ENCODE measurements at places on chromosomes 1 and 21. TPM values are rescaled to one million over a fixed set of nuclear protein-coding genes. Genes with fewer than 3 reads are reported as not detected.

GRCh38 chr1:18948048-18948912 is 8.2 kb downstream of the IFFO2 start:
- no peak for DNase-seq

- DNase-seq = no peak
These were observed 25.0 kb downstream of the SZT2 start for GRCh38 chr1:43414634-43415223.

GRCh38 chr1:14253676-14254075 is 344.8 kb upstream of the KAZN start:
- no peak for DNase-seq

DNA sequence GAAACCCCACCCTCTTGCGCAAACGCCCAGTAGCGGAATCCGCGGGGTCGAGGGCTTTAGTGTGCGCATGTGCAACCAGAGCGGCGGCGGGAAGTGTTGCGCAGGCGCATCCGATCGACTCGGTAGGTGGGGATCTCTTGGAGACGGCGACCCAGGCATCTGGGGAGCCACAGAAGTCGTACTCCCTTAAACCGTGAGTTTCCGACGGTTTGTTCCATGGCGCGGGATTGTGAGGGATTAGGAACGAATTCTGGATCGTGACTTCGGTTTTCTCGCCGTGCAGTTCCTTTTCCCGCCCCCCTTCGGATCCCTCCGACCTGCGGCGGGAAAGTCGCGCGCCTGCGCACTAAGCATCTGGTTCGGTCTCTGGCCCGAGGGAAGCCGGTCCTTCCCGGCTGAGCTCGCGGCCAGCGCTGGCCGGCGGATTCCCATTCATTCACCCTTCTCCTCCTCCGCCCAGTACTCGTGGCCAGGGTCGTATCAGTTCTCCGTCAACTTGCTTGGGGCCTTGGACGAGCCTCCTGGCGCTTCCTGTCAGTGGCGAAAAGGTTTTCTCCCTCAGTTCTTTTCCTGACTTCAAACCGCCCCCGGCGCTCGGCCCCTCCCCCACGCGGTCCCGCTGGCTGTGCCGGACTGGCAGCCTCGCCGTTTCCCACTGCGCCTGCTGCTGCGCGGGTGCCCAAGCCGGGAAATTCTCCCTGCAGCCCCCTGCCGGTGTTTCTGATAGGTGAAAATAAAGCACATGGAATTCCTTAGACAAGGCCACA is at the start of gene CDC7:
Gene CDC7 (plus strand): TSS at position 96 of the 767 bp plus-strand sequence. CDS start 866 bp downstream, outside the sequence.
- peak; percentile 95 for DNase-seq

- no peak for DNase-seq
These were observed 70.6 kb upstream of the NFIA start for GRCh38 chr1:61011561-61012263.

DNA sequence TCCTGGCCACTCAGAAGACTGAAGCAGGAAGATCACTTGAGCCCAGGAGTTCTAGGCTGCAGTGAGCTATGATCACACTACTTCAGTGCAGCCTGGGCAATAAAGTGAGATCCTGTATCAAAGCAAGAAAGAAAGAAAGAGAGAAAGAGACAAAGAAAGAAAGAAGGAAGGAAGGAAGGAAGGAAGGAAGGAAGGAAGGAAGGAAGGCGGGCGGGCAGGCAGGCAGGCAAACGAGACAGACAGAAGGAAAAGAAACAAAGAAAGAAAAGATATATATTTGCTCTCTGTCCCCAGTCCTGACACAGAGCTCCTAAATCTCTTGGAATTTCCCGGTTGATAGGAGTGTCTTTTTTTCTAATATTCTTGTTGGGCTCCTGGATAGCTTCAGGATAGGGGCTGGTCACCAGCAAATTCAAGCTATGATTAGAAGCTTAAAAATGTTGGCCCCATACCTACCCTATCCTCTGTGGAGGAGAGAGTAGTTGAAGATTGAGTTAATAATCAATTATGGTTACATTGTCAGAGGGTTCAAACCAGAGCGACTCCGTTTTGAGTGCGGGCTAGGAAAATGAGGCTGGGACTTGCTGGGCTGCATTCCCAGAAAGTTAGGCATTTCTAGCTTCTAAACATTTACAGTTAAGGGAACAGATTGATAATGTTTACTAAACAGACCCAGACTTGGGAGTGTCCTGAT is 3.3 kb upstream of the MIGA1 start:
- no peak for DNase-seq

- DNase-seq = peak; percentile 9
These were observed 202.7 kb downstream of the PTPRU start for GRCh38 chr1:29438991-29439390.

- no peak for DNase-seq
These were observed 71.4 kb upstream of the PPP2R5A start for GRCh38 chr1:212213784-212214183.

DNA sequence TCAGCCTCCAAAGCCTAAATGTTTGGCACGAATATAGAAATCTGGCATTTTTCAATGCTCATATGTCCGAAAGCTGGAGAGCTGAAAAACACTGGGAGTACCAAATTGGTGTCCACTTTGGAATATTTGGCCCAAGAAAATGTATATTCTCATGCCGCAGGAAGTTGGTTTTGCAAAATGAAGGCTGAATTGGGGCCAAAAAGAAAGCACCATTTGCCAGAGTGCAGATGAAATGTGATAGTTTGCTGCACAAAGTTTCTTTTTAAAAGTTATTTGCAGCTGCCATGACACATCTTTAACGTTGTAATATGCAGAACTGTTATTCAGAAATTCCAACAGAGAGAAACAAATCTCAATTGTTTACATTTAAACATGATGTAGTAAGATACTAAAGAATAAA is 124.2 kb upstream of the LYPLAL1 start:
- no peak for DNase-seq

DNA sequence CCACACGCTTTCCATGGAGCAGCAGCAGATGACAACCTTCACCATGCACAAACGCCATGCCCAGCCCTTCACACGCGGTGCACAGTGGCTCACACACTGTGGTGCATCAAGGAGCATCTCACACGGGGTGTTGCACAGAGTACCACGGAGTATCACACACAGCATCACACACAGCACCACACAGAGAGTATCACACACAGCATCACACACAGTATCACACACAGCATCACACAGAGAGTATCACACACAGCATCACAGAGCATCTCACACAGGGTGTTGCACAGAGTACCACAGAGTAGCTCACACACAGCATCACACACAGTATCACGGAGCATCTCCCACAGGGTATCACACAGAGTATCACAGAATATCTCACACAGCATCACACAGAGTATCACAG is 122.2 kb upstream of the RAB4A start:
- no peak for DNase-seq

- no peak for DNase-seq
These were observed 249.8 kb upstream of the PLD5 start for GRCh38 chr1:242774256-242774655.

DNA sequence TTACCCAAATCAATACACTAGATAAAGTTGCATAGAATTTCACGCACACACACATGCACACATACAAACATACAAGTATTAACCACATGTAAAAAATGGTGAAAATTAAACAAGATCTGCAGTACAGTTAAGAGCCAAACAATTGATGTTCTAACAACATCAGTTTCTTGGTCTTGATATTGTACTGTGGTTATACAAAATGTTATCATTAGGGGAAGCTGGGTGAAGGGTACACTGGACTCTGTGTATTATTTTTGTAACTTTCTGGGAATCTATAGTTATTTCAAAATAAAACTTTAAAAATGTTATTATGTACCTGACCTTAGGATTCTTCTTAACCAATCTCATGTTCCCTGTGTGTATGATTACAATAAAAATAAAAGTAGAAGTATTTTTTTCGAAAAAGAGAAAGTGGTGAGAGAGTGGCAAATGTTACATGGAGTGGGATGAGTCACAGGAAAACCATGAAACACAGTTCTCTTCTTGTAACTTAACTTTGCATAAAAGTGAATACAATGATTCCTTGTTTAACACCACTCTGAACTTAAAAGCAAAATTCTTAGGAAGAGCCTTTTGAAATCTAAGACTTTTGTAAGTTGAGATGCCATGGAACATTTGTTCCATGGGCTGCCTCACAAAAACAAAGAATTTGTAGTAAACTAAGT is 101.6 kb upstream of the RUNX1 start:
- DNase-seq = no peak

- no peak for DNase-seq
These were observed 838.2 kb upstream of the RGS18 start for GRCh38 chr1:191320062-191320461.

GRCh38 chr1:20057886-20058420 is 12.0 kb upstream of the PLA2G5 start:
- no peak for DNase-seq

GRCh38 chr1:92587445-92587844 is 100.7 kb upstream of the GFI1 start:
- no peak for DNase-seq

- DNase-seq = no peak
These were observed 51.5 kb downstream of the PTPRF start for GRCh38 chr1:43582162-43582566.

DNA sequence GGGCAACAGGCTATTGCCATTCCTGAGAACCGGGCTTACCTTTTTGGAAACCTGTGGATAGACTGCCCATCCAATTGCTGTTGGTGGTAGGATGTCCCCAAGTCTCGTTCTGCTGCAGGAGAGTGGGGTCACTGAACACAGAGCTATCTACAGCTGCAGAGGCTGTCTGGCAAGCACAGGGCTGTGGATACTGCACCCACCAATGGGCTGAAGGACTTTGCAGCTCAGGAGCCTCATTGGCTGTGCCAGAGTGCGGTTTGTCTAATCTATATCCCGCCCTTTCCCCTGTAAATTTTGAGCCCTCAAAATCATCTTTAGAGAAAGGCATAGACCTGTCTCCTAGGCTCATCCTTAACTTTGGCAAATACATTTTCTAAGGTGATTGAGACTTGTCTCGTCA is 15.3 kb downstream of the RNF187 start:
- DNase-seq = peak; percentile 36

DNA sequence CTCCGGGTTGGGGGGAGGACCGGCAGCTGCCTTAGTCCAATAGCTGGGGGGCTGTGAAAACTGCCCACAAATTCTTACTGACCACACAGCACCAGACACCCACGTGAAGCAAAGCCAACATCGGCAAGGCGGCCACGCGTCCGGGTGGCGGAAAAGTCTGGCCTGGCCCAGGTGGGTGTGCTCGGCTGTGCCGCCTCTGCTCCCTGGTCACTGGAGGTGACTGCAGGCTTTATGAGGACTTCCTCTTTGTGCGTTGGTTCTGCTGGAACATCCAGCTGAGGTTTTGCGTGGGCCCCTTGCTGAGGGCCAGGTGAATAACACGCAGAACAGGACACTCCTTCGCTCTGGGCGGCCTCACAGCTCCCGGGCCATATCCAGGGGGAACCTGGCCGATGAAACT is 35.4 kb downstream of the FAAP20 start:
- no peak for DNase-seq

C2CD4D gene
- total RNA-seq = not detected

NPHS2 gene
- not detected for total RNA-seq

TCHHL1 gene
- not detected for total RNA-seq

OR10J4 gene
- not detected for total RNA-seq

KCNE1 gene
- total RNA-seq = 17.7 TPM

CLCA4 gene
- 0.13 TPM for total RNA-seq

SZRD1 gene
- total RNA-seq = 101 TPM

CD84 gene
- total RNA-seq = 2.4 TPM

BNIPL gene
- 0.32 TPM for total RNA-seq

Measured in cardiac septum (tissue), 1 donor.